ENCODE measurements at places on chromosomes 13 and 19.

DNA sequence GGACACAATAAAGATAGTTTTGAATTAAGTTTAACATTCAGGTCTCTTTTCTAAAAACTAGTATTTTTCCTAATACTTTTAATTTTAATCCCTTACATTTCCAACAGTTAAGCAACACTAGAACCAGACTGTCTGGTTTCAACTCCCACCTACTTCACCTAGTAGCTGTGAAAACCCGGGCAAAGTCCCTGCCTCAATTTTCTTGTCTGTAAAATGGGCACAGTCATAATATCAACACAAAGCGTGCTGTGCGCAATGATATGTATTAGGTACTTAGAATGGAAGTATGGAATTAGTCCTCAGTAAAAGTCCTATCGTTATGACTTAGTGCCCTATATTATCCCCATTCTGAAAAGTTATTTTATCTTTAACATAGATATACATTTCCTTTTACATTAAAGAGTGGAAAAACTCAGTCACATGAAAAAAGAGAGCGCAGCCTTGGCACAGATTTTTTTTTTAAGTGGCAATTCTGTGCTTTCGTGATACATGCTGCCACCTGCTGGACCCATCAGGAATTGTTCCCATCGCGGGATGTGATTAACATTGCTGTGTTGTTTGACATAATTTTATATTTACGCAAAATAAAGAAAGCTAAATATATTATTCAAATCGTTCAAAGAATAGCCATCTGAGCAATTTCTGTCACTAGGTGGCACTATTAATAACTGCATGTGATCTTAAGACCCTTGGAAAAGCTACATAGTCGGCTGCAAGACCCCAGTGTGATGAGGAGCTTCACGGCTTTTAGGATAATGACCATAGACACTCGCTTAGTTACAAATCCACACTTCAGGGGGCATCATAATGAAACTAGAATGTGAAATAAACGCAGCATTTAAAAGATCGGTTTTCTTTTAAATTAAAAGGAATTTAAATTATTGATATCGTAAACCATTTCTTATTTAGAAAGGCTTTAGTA is 59.9 kb downstream of the LIG4 start:
- no peak for ATAC-seq

DNA sequence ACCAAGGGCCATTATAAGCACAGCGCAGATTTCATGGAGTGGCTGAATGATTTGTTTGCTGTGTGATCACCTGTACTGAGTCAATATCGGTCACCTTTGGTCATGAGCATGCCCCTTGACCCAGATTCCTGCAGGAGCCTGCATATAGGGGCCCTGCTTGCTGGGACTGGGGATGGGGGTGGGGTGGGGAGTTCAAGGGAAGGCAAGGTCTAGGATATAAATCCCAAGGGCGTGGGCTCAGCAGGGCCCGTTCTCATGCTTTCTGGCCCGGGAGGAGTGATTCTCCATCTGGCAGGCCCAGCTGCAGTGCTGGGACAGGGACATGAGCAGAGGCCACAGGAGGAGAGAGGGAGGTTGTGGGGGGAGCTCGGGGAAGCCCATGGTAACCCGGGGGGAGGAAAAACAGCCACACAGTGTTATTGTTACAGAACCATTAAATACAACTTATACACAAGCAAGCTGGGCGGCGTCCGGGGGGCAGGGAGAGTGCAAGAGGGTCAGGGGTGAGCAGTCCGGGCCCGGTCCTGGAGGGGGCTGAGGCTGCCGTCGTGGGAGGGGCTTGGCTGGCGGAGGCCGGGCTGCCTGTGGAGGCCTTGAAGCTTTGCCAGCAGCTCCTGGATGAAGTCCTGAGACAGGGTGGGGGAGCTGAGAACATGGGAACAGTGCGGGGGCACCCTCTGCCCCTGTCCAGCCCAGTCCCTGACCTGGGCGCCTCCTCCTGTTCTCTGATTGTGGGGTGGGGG is 5.2 kb downstream of the PPP1R14A start:
- no peak for ATAC-seq

GRCh38 chr19:18322318-18322758 is 538 bp downstream of the LSM4 start:
- ATAC-seq = peak; percentile 24

DNA sequence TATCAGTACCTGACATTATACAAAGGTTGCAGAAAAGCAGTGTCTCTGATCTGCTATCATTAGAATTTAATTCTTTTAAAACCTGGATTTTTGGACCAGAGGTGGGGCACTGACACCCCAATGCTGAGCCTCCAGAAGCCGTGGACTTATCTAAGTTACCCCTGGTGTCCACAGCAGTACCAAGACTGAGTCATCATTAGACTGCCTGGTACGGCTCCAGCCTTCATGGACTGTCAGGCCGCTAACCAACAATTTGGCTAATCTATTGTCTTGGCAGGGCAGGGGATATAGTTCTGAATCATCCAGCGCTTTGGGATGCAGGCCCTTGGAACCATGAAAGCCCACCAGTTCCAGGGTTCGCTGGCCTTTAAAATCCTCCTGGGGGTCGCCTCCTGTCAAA is 78.3 kb downstream of the TSHZ3 start:
- no peak for ATAC-seq

DNA sequence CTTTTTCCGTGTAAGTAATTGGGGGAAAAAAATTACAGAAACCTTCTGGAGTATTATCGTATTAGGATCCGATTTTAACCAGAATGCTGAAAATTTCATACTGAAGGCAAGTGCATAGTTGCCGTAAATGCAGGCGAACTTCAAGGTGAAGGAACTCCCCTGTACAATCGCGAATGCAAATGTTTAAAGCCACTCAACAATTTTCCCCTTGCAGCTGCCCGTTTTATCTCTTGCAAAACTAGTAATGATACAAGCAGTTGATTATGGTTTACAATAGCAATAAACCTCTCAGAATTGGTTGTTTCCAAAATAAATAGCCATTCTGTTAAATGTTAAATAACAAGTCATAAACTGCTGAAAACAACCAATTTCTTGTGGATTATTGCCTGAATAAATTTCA is 105.7 kb downstream of the DNAJC15 start:
- no peak for ATAC-seq

- no peak for ATAC-seq
Measured at GRCh38 chr19:32268381-32268780, 77.0 kb upstream of the ZNF507 start.

DNA sequence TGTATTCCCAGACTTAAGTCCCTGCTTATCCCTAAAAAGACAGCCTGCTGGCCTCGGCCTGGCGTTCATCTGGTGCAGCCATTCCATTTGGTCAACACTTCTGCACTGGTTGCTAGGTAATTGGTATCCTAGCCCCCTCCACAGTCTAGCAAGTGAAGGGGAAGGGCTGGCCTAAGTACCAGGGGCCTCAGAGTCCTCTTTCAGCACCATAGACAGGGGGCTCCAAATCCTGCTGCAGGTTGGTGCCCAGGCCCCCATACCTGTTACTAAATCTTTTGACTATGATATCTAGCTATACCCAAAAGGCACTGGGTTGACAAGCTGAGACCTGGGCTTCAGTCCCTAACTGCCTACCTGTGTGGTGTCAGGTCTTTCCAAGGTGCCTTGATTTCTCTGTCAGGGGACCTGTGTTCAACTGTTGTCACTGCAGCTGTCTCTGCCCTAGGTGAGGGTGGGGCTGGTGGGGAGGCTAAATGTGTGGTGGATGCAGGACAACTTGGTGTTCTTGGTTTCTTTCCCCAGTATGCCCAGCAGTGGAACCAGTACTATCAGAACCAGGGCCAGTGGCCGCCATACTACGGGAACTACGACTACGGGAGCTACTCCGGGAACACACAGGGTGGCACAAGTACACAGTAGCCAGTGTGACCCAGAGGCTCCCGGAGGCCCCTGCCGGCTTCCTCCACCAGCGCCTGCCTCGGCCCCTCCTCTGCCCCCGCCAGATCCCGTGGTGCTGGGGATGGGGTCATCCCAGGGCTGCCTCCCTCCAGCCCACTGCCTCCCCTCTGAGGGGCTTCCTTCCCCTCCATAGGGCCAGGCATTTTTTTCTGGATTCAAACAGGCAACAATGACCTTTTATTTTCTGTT is 3.8 kb upstream of the CCDC97 start:
- ATAC-seq = no peak

GRCh38 chr19:33066543-33066942 is 1.9 kb upstream of the RHPN2 start:
- ATAC-seq = no peak

- no peak for ATAC-seq
Measured at GRCh38 chr13:92972751-92973150, 253.9 kb upstream of the GPC6 start.

- no peak for ATAC-seq
Measured at GRCh38 chr13:97301382-97302095, 79.4 kb downstream of the MBNL2 start.

GRCh38 chr13:43546816-43547215 is 240.0 kb downstream of the ENOX1 start:
- ATAC-seq = no peak

GRCh38 chr13:44413095-44413494 is 39.5 kb downstream of the SERP2 start:
- no peak for ATAC-seq

DNA sequence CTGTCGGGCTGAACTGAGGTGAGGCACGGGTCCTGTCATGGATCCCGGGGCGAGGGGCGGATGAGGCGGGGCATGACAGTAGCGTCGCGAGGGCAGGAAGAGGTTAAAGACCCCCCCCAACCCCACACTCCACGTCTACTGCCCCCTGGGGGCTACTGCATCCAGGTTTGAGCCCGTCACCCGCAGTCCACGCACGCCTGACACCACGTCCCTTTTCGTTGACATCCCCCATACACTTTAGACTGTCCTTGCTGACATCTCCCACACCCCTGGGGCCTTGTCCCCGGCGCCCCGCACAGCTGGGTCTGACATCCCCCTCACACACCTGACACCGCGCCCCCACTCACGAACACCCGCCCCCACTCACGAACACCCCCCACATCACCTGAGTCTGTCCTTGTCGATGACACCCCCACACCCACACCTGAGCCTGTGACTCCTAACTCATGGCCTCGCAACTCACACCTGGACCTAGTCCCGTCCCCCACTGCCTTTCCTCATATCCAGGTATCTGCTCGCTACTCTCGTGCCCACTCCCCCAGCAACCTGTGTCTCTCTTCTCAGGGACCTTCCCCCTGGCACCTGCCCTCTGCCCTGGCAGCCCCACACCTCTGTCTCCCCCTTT is 416 bp downstream of the SLC25A42 start:
- ATAC-seq = peak; percentile 0

DNA sequence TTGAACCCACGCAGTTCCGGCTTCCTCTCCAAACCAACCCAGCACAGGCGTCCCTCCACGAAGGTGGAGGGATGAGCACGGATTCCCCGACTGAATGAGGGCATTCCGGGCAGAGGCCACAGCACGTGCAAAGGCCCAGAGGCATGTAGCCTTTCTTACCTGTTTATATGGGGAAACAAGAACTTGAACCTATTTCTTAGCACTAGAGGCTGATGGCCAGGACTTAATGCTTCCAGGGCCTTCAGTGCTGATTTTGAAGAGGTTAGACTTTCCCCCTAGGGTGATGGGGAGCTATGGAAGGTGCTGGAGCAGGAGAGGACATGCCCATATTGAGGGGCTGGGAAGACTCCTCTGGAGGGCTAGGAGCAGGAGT is 2.0 kb downstream of the MAST3 start:
- peak; percentile 10 for ATAC-seq

DNA sequence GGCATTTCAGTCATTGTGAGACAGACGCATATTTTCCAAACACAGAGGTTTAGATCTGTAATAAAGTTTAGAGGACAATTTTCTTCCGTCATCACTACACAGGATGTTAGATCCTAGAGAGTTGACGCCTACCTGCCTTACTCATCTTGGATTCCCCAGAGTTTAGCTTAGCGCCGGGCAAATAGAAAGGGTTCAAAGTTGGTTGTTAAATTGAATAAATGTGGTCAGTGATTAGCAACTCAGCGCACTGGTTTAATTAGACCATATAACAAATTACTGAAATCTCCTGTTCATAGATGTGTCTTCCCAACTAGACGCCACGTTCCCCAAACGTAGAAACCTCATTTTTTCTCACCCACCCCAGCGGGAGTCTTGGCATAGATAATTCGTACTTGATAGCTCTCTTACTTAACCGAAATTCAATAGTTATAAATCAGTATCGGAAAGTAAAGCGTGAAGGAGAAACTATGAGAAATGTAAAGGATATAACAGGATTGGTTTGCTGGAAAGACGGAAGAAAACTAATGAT is 726 bp upstream of the UFM1 start:
- peak; percentile 75 for ATAC-seq

DNA sequence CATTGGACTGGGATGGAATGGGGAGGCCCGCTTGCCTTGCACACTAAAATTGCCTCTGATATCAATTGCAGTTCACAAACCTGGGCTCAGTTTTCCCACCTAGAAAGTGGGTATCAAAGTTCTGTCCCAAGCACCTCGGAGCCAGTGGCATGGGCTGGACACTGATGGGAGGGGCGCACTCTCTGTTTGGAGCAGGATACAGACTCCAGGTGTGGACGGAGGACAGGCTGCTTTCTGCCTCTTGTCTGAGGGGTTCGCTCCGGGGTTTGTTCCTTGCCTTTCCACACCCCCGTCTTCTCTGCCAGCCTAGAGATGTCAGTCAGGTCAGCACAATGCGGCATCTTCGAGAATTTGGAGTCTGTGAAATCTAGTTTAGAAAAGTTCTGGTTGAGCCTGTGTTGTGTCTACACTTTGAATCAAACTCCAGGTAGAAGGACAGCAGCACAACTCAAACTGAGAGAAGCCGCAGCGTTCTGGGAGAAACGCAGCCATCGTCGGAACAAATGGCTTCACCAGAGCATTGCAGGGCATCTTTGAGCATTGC is 141.9 kb downstream of the TEX29 start:
- ATAC-seq = no peak

GRCh38 chr13:48443442-48444208 is 30.7 kb upstream of the LPAR6 start:
- ATAC-seq = peak; percentile 56

DNA sequence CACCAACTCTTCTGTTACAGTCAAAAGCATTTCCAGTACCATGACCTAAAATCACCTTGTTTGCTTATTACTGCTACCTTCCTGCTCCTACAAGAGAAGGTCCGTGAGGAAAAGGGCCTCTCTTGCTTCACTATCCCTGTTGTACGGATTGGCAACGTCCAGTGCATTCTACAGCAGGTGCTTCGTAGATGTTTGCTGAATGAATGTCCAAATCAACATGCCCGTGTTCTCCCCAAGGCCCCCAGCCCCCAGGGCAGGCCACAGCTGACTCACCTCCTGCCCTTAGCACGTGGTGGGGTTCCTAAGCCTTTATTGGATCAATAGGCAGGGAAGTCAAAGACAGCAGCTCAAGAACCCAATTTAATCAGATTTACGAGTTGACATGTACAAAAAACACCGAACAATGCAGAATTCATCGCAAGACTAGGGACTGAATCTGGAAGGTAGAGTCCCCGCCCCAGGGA is 5.5 kb upstream of the NAPA start:
- ATAC-seq = no peak

- ATAC-seq = no peak
Measured at GRCh38 chr13:108363666-108364065, 94.1 kb downstream of the TNFSF13B start.

GRCh38 chr13:110322126-110322827 is 15.2 kb downstream of the COL4A2 start:
- ATAC-seq = no peak

GRCh38 chr19:39411832-39412099 is 703 bp upstream of the PLEKHG2 start:
- peak; percentile 54 for ATAC-seq
